ENCODE measurements at places on chromosomes 5 and 9.

DNA sequence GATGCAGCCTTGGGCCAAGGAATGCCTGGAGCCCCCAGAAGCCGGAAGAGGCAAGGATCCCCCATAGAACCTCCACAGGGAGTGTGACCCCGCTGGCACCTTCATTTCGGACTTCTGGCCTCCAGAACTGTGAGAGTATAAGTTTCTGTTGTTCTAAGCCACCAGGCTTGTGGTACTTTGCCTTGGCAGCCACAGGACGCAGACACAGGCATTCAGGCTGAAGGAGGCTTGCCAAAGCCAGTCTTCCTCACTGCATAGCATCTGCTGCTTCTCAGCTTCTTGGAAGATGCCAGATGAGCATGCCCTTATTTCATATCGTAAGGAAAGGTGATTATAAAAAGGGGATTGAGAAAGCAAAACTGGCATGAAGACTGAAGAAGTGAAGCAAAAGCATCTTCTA, 61.1 kb upstream of the TAS2R1 start:
- no peak for DNase-seq

DNA sequence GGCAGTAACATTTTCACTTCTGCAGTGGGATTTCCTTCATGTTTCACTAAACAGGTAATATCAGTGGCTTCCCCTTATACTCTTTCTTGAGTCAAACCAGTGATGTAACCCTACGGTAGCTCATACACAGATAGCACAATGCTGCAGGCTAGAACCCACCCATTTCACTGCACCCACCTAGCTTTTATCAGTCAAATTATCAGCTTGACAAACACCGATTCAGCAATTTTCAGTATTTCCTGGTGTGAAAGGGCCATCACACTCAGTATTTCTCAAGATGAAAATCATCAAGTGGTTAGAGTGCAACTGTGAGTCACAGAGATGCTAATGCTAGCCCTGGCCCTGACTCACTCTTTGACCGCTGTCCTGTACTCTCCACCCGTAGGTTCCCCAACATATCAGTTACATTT, 242.3 kb upstream of the PTGER4 start:
- no peak for DNase-seq

DNA sequence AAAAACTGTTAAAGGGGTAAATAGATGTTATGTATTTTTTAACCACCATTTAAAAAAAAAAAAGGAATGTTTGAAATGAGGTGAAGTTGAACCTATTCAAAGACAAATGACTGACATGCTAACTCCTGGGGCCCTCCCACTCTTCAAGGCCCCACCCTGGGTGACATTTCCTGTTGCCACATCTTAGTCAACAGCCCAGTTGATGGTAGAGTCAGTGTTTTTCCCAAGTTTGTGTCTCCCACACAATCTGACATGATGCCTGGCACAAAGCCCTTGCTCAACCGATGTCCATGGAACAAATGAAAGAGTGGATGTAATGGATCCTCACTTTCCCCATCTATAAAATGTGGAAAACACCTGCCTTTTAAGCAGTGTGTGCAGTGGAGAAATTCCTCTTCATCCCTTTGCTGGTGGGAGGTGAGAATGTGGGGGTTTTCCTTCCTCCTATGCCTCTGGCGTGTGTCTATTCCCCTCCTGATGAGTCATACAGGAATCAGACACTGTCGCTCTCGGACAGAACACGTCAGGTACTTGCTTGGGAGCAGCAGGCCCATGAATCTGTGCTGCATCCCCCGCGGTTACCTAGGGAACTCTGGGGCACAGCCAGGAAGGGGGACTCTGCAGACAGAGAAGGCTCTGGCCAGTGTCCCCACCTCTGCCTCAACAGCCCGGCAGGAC, 13.7 kb upstream of the ADRA1B start:
- DNase-seq: no peak

- no peak for DNase-seq
Observed at GRCh38 chr9:71665247-71665646, 103.1 kb downstream of the CEMIP2 start.

DNA sequence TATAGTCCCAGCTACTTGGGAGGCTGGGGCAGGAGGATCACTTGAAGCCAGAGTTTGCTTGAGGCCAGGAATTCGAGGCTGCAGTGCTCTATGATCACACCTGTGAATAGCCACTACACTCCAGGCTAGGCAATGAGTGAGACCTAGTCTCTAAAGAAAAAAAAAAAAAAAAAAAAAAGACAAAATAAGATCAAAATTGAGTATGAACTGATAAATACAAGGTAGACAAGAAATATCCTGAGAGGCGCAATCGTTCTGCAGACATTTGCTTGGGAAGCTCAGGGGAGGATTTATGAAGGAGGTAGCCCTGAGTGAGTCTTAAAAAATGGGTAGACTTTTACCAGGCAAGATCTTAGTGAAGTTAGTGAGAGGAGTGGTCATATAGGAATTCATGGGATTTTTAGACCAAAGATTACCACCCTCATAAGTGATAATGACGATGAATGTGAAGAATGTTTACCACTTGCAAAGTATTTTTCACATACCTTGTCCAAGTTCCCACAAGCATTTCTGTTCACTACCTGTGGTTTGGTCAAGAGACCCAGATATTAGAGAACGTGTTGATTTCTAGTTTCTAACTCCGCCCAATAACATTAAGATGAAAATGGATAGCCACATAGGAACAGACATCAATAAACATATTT, 4.4 kb downstream of the PDCD1LG2 start:
- no peak for DNase-seq

DNA sequence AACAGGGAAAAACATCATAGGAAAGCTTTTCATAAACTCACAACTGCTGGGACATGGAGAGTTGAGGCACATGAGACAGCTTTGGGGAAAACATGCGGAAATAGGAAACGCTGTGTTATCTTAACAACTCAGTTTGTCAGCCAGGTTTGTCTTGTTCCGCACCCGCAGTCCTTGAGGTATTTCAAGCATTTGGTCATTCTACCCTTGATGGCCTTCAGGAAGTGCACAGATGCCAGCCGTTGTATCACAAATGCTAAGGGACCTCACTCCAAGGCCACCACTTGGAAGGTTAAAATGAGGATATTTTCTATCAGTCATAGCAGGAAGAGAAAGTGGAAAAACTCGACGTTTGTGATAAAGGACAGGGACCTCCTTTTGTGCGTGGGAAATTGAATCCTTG, 83.8 kb downstream of the TRIO start:
- DNase-seq: no peak

DNA sequence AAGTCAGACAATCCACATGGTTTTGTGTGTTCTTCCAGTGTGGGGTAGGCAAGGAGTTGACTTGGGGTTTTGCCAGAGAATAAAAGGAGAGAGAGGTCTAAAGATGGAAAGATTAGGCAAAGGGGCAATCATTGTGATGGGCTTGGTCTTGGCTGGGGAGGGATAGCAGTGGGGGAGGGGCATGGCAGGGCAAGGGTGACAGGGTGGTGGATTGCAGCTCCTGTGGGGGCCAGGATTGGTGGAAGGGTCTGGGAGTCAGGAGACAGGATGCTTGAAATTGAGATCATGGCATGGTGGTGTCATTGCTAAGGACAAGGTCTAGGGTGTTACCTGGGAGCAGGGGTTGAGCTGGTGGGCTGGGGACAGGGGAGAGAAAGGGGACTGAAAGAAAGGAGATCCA, 57.6 kb downstream of the ZNF618 start:
- no peak for DNase-seq

DNA sequence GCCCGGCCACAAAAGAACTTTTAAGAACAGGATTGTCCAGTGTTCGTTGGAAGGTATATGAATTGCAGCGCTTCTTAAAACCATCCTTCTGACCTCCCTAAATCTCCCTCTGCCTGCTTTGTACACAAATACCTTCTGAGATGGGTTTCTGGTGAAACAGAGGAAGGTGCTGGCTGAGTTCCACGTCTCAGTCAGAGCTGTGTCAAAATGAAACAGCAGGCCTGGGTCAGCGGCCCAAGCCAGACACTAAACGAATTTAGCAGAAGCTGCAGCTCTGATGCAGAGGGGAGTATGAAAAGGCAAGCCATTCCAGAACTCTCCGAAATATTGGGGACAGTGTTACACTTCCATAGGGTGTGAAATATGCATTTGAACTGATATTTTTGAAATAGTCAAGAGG, 37.8 kb upstream of the CRB2 start:
- no peak for DNase-seq

DNA sequence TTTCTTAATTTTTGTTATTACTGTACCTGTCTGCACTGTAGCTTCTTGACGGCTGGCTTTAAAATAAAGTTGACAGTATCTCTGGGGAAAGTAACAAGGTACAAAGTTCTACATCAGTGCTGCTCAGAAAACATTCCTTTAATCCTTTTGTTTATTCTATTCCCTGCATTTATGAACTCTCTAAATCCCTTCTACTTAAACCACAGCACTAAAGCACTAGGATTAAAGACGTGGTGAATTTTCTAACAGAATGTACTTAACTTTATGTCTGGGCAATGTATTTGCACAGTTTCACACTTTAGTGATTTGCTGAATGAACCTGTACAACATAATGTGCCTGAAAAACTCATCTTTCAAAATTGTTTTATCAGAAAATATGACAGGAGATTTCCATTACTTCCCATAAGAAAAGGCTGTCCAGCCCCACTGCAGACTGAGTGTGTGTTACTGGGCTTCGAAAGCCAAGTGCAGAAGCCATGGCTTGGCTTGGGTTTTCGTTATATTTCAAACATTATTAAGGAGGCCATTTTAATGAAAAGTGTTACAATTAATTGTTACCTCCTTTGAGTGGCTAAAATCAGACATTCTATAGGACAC, 43.8 kb downstream of the LHFPL2 start:
- DNase-seq: no peak

DNA sequence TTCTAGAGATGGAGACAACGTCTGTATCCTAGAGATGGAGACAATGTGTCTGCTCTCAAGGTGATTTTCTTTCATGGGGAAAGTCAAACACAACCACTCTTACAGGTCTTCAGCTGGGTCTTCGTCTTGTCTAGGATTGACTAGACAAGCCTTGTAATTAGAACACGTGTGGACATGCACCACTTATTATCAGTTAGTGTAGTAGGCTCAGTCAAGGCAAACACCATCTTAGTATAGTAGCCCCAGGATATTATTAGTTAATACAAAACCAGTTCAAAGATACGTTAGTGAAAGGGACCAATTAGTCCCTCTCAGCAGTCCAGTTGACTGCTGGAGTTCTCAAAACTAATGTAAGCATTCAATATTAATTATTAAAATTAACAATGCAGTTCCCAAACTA, 15.1 kb upstream of the CCL28 start:
- no peak for DNase-seq

GRCh38 chr5:41641621-41642020, 131.2 kb upstream of the PLCXD3 start:
- DNase-seq: no peak

DNA sequence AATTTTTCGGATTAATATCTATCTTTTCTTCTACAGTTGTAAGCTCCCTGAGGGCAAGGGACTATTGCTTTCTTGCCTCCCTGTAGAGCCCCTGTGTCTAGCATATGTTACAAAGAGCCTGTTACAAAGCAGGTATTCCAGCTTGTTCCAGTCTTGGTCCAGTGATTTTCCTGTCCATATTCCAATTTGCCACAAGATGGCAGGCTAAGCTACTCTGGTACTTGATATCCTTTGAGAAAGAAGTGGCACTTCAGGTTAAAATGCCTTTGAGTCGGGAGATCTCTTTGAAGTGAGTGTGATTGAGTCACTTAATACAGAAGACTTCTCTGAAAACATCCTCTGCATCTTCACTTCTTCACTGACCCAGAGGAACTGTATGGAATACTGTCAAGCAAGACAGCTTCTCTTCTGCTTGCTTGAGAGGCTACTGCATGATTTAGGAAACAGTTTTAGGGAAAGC, 24.5 kb downstream of the CAVIN4 start:
- no peak for DNase-seq

DNA sequence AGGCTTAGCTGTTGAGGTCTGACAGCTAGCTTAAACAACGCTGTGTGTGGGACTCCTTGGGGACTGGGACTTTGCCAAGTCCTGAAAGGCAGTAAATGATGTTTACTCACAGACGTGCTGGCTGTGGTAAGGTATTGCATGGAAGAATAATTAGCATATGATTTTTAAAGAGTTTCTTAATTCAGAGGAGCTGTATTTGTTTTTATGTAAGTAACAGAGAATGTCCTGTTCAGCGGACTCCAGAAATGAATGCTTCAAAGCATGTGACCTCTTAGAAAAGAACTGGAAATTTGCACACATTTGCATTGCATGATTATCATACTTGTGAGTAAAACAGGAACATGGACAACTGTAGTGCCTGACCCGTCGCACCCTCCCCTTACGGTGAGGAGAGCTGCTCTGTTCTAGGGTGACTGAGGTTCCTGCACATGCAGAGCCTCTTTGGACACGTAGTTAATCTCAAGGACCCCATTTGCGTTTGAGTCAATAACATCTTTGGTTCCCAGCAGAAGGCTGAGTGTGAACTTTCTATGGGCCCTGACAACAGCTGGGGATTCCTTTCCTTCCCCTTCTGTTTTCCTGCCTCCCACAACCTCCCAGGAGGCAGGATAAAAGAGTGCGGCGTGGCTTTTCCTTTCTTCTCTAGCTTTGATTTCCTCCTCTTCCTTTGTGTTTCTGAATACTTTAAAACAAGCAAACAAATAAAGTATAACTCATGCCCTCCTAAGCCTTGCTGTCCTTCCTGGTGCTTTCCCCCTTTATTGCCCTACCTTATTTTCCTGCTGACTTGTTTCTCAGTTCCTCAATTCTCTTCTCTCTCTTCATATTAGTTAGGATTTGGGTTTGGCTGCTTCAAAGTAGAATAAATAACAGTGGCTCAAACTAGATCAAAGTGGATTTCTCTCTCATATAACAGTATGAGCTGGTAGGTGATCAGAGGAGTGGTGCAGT, 157.2 kb upstream of the CD180 start:
- no peak for DNase-seq

DNA sequence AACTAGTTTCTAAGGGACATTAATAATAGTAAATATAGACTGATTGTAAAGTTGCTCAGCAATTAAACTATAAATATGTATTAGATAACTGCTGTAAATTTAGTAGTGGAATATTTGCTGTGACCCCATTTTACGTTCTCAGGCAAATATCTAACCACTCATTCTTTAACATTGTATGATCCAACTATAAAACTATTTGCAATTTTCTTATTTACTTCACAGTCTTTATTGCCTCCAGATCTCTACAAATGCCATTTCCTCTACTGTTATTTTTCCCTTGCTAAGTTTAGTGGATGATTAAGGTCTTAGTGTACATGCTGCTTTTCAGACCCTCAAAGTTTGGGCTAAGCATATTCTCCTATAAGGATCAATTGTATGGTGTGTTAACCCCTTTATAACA, 526.2 kb upstream of the ST8SIA4 start:
- no peak for DNase-seq

- DNase-seq: no peak
Observed at GRCh38 chr5:93717162-93717561, 24.2 kb downstream of the POU5F2 start.

DNA sequence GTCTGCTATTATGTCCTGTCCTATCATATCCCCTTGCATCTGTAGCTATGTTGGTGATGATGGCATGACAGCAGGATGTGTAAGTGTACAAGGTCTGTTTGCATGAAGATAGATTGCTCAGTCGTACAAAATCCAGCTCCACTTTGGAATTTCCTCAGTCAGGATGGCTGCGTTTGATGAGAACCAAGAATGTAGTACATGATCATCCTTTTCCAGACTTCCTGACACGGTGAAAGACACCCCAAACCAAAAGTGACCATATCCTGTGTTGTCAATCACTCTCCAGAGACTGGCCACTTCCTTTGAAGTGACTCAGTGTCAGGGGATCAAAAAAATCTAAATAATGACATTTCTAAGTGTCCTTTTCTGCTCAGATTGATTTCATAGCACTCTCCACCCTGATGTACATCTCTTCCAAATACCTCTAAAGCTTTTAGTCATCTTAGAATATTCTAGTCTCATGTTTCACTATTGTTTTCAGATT, 213.4 kb downstream of the PLK2 start:
- DNase-seq: no peak

GRCh38 chr5:134038138-134038537, 33.4 kb upstream of the VDAC1 start:
- no peak for DNase-seq
